NCI-H187 (cell line): ENCODE measurements at places on chromosomes 3 and 15.

DNA sequence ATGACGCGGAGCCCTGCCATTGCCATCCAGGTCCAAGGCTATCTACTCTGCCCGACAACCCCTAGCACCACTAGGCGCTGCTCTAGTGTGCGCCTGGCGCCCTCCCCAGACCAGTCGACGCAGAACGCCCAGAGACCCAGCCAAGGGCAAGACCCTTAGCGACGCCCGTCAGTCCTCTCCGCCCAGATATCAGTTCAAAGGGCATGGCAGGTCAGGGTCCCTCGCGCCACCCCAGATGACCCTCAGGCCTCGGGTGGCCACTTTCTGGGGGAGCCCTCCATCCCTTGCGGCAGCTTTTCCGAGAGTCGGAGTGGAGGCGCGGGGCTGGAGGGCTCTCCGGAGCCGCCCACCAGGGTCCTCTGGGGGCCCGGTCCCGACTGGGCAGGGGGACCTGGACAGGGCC is 371 bp upstream of the CLSTN2 start:
- peak; percentile 57 for DNase-seq

GRCh38 chr15:62106096-62106495 is 39.3 kb downstream of the C2CD4A start:
- no peak for DNase-seq

DNA sequence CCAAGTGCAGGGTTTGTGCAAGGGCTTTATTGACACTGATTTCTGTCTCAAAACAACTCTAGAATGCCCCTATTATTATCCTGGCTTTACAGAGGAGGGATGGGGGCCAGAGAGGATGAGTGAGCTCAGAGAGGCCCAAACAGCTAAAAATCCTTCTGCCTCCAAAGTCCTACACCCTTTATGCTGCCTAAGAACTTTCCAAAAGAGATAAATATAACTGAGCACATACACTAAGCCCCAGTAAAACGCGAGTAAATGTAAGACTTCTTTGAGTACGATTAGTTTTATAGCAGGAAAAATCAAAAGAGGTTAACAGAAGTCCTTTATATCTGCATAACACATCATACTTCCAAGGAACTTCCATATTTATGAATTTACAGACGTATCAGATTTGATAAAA is 149.1 kb downstream of the CTNNB1 start:
- no peak for DNase-seq

GRCh38 chr15:31326875-31327668 is 437 bp downstream of the KLF13 start:
- DNase-seq = no peak
